ENCODE measurements at places on chromosomes 5 and 9.

DNA sequence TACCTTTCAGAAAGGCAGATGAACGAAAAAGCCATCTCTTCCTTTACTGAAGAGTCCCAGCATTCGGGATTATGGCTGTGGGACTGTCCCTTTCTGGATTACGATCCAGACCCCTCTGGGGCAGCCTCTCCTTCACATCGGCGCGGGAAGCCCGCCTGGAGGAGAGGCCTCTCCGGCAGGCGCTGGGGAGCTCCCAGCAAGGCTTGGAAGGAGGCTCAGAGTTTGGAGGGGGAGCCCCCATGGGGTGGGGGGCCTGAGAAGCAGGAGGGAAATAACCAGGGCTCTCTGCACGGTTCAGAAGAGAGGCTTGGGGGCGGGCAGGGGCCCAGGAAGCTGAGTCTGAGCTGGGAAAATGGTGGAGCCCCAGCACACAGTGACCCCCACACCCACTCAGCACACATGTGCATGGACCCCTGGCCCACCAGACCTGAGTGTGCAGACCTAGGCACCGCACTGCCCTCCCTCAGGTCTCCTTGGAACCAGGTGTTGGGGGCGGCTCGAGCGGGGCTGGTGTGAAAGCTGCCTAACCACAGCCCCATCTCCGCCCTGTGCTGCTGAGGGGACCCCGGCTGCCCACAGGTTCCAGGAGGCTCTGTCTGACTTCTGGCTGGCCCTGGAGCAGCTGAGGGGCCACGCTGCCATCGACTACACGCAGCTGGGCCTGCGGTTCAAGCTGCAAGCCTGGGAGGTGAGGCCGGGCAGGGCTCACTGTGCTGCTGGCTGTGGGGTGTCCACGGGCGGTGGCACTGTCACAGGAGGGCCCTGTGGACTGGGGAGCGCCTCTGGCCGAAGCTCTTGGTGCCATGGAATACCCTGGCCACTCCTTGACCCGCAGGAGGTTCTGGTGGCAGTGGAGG is 4.5 kb downstream of the NOXA1 start:
- no peak for DNase-seq

DNA sequence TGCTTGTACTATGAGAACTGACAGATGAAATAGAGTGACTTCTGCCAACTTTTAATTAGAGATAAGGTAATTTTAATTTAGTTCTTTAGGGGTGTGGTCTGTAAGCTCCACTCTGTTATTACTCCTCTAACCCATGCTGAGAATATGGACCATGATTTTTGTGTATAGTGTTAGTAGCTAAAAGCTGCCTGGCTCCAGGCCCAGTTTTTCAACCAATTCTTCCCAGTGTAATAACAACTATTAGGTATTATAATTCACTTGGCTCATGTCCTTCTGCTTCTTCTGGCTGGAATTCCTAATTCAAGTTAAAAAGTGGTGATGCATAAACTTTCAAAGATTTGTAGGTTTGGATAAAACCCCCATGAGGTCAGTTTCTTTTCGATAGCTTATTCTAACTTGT is 216.3 kb downstream of the ISL1 start:
- no peak for DNase-seq

DNA sequence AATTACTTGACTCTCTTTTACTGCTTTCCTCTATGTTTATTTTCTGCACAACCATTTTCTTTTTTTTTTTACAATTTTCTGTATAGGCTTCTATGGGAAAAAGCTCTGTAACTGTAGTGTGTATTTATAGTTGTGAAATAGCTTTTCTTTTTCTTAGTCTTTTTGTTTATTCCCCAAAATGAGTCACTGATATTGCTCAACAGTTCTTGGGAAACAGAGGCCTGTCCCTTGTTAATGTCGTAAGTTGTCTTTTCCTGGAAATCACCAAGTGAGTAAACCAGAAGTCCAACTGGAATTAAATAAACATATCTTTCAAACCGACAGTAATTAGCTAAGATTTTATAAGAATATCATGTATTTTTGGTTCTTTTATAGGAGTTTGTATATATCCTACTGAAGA is 325.1 kb upstream of the PRR16 start:
- DNase-seq: no peak

DNA sequence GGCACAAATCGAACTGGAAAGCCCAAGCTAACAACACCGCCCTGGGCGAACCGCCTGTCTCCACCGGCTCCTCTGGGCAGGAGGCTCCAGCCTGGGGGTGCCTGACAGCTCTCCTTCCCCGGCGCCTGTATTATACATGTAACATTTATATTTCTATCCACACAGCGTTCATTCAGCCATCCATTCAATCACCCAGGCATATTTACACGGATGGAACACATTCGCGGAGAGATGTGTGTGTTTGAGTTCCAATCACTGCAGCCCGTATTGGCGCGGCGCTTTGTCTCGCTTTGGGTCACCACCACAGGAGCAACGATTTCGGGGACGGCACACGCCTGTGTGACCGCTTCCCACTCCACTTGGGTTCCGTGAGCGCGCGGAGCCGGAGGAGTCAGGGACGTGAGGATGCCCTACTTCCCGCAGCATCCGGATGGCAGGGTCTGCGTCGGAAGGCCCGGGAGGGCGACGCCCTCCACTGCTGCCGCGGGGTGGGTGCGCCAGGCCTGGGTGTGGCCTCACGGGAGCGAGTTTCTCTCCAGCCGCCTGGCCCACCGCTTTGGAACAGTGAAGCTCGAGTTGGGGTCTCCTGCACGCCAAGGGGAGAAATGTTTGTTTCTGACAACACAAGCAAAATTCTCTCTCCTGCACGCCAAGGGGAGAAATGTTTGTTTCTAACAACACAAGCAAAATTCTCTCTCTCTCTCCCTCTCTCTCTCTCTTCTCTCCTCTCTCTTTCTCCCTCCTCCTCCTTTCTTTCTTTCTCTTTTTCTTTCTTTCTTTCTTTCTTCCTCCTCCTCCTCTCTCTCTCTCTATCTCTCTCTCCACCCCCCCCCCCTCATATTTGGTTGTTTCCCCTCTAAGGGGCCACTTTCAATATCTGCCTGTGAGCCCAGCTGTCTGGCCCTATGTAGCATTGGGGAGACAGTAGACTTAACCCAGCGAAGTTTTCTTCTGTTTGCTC is 1.1 kb upstream of the SV2C start:
- DNase-seq: no peak

DNA sequence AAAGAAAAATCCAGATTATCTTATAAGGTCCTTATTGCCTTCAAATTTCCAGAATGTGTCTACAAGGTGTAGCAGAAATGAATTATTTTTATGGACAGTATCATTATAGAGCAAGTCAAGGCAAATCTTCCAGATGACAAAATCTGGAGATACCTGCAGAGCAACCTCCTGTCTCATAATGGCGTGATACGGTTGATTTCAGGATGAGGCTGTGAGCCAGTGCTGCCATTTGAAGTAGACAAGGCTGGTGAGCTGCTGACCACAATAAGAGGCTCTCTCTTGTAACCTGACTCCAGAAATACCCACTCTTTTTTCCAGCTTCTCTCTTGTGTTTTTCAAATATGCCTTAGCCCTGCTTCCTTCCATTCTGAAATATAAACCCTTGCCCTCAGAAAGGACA is 108.2 kb downstream of the HTR1A start:
- DNase-seq: no peak

Measured in putamen (tissue), 1 donor.